Activated T-helper 1 cell treated with anti-CD3 and anti-CD28 coated beads, Interleukin-12 subunit alpha, Interleukin-12 subunit beta, Interleukin-2, Interleukin-4 antibody, amounts not matched to agents 30 ng/mL and 10 ng/mL and 1 ng/mL, durations not matched to agents 14 hours and 24 hours and 36 hours (primary cell): ENCODE measurements at places on chromosomes 11 and 22. TPM values are rescaled to one million over a fixed set of nuclear protein-coding genes. Genes with fewer than 3 reads are reported as not detected.

GRCh38 chr22:40043081-40043480 lies 48.3 kb downstream of the FAM83F start:
- no peak for DNase-seq

- DNase-seq, result no peak
Observed at GRCh38 chr11:130876100-130876499, 40.2 kb downstream of the SNX19 start.

DNA sequence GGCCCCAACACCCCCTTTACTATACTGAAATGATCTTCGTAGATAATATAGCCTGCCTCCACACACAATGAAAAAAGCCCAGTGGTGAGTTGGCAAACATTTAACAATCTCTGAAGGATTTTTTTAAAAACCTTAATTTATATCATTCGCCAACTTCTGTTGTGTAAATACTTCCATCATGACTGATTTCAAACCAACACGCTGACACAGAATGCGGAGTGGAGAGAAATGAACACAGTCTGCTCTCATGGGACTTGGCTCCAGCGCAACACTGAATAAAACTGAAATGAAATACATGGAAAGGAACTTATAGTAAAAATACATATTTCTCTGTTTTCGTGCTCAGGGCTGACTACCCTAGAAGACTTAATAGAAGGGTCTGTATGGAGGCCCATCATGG lies 61.3 kb upstream of the WNT11 start:
- DNase-seq, result no peak

DNA sequence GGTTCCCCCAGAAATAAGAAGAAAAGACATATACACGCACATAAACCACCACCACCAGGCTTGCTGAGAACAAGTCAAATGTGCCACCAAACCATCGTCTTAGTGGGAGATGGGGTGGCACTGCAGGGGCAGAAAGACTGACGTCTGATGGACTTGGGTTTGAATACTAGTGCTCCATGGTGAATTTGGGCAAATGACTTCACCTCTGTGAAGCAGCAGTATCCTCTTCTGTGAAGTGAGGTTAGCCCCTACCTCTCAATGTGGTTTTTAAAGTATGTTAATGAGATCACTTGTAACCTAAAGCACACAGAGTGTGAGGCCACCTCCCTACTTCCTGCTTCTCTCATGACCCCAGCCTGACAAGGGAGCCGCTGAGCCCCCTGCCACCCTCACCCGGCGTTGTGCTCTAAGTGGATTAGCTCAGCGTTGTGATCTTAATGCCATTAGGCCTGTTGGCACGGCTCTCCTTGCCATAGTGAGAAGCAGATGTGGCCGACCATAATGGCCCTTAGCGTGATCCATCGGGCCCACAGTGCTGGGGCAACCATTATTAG lies 14.4 kb downstream of the ZBTB16 start:
- no peak for DNase-seq

GRCh38 chr11:119874660-119875238 lies 145.7 kb upstream of the NECTIN1 start:
- DNase-seq, result no peak

DNA sequence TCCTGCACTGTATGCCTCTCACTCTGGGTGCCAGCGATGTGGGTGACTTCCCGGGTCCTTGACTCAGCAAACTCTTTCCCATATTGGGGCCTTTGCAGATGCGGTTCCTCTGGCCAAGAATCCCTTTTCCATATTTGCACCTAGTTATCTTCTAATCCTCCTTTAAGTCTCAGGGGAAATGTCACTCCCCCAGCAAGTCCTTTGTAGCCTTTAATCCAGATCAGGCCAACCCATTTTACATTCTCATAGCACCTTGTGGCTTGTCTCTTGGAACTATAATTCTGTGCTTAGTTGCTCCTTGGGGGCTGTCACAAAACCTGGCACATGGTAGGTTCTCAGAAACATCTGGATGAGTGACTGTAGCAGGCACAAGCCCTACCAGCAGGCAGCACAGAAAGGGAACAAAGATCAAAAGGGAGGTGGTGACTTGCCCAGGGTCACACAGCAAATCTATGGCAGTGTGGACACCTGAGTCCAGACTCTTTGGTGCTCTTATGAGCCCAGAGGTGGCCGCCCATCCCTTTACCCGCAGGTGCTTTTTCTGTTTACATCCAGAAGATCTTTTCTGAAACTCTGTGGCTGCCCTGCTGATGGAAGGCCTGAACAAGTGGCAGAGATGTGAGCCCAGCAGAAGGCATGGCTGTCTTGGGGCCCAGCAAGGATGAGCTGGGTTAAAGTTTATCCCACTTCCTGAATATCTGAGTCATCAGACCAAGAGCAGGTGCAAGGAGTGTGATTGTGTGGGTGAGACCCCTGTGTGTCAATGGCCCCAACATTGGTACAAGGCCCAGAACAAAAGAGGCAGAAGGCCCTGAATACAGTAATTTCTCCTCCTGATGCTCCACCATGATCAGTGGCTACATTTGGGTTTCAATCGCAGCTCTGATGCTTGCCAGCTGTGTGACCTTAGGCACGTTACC lies 78.6 kb upstream of the GRK3 start:
- DNase-seq, result no peak

DNA sequence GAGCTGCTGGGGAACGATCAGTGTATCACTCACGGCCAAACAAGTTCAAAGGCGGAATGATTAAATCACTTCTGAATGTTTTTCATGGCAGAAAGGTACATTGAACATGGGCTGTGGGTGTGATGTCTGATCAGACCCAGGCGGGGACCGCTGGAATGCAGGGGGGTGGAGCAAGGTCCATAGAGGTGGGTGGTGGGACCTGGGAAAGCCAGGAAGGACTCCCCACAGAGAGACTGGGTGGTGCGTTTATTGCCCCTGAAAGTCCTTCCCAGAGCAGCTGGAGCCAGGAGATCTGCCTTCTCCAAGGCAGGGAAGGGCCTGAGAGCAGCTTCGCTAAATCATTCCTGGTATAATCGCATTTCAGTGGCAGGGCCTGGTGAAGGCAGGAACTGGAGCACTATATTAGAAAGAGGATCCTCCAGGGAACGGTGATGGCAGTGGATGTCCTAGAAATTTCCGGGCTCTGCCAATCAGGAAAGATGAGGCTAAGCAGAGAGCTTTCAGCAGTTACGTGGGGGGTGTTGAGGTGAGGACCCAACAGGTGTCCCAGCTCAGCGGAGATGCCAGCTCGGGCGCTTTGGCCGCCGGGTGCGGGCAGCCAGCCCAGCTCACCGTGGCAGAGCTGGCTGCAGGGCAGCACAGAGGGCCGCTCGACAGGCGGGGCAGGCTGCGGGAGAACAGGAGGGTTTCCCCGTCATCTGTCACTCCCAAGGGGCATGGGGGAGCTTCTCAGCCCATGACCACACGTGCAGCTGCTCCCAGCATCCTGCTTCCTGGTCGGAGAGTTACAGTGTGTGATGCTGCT lies 271.7 kb downstream of the CTTN start:
- DNase-seq, result no peak

- DNase-seq, result no peak
Observed at GRCh38 chr11:111225881-111226280, 19.6 kb upstream of the POU2AF2 start.

DNA sequence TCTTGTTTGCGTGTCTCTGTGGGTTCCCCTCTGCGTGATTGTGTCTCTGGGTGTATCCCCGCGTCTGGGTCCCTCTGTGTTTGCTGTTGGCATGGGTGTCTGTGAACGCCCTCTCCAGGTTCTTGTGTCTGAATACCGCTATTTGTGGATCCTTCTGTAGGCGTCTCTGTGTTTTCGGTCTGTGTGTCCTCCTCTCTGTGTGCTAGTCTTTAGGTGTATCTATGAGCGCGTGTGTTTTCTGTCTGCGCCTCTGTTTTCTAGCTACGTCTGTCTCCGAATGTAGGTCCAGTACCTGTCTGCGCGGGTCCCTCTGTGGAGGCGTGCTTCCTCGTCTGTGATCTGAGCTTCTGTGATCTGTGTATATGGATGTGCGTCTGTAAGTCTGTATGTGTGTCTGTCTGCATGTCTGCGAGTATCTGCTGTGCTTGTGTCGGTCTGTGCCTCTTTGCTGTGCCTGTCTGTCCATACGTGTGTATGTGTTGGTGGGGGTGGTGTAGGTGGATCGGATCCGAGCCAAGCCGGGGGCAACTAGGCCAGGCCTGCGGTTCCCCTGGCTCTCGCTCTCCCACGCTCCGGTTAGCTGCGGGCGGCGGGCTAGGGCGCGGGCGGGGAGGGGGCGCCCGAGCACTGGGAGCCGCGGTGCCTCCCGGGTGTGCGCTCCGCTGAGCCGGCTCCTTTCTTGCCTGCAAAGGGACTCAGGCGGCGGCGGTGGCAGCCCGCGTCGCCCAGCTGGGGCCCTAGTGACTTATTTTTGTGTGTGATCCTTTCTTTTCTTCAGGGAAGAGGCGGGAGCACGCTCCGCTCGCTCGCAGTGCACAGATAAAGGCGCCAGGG lies 105.3 kb upstream of the E2F8 start:
- no peak for DNase-seq

DNA sequence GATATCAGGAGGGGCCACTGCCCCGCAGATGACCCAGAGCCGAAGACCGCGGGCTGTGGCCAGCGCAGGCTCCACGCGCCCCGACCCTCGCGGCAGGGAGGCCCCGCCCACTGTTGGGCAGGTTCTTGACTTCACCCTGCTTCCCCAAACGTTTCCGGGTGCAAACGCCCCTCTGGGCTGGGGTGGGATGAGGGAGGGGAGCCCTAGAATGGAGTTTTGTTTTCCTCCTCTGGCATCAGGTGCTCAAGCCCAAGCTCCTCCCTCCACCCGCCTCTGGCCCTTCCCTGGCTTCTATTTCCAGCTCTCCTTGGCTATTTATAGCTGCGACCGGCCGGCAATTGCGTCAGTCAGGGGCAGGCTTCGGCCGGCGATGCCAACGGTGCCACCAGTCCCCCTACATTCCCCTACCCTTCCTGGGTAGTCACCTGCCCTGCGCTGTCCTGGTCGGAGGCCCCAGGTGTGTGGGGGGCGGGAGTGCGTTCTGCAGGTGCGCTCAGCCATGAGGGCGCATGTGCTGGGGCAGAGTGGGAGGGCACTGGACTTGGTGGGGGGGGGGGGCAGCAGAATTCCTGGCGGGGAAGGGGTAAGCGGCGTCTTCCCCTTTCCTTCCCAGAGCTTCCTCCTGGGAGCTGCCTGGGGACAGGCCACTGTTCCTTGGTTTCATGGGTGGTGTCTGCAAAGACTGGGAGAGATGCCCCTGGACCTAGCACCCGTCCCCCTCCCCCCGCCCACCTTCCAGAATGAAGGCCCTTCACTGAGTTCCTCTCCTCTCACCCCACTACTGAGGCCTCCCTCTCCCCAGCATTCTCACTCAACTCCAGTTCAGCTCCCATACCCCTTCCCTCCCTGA lies 23.6 kb downstream of the DUSP8 start:
- no peak for DNase-seq

DNA sequence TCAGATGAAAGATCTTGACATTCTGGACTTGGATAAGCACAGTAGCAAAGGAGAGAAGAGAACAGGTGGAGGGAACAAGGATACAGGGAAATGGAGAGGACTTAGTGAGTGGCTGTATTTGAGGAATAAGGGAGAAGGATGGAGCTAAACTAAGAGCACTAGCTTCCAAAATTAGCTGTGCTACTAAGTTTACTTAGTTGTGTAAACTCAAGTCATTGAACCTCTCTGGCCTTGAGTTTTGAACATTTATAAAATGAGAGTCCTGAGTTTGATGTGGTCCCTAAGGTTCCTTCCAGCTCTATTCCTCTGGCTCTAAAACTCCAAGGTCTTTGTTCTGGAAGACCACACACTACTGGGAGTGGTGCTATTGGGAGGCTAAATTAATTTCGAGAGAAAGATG lies 100.7 kb downstream of the TRIM44 start:
- DNase-seq, result no peak

DNA sequence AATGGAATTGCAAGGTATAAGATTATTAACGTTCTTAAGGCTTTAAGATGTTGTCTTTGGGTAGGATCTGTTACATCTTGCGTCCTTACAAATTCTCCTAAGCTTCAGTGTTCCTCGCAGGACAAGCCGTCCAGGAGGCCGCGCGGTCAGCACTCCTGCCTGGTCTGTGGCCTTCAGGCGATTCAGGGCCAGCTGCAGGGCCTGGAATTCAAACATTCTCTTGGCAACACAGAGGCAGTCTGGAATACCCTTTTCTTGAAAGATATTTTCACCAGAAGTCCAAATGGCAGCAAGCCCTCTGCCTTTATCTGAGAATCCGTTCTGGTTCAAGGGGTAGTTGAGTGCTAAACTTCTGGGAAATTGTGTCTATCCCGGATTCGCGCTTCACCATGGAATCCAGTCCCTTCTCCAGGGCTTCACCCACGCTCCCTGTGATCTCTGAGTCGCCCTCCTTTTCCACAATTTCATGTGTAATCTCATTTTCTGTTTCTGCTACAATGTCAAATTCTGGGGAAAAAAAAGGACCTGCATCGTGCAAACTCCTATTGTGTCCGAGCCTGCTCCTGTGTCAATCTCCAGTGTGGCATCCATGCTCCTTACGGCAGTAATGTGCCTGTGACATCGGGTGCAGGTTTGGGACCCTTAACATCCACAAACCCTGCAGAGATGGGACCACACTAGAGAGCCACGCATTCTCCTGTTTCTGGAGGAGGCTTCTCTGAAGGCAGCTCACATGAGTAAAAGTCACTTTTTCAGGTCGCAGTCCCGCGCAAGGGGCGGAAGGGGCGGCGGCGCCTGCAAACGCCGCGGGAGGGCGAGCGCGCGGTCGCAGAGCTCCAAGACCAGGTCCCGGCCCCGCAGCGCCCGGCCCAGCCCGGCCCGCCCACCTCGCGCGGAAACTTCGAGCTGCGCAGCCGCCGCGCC lies 25.4 kb upstream of the SORL1 start:
- no peak for DNase-seq

DNA sequence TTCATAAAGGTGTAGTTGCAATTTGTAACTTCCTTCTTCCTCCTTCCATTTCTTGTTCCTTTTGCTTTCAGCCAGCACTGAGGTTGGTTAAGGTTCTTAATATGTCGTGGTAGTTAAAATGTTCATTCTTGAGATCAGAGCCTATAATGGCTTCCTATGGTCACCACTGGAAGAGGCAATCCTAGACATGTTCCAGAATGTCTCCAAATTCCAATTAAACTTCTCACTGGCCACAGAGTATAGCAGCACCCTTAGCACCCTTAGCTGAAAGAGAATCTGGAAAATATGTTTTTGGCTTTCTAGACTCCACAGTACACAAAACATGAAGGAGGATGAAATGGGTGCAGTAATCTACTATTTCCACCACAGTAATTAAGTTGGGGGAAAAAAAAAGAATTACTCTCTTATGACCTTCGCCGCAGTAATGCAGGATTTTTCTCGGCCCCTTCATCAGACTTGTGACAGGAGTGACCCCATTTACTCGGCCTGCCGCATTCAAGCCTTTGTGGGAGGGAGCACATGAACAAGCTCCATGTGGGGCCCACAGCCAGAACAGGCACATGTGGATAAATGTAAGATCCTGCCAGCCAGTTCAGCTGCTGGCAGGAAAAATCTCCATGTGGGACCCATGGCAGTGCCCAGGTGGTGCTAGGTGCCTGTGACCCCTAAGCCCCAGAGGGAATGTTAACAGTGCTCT lies 348.8 kb upstream of the ARHGAP42 start:
- DNase-seq, result no peak

- no peak for DNase-seq
Observed at GRCh38 chr11:31875866-31876560, 64.9 kb upstream of the PAX6 start.

- DNase-seq, result no peak
Observed at GRCh38 chr22:30249049-30250038, 2.8 kb upstream of the LIF start.

GRCh38 chr22:20228055-20228938 lies 39.8 kb downstream of the RTN4R start:
- no peak for DNase-seq

GRCh38 chr11:103610435-103610834 lies 426.0 kb upstream of the DDI1 start:
- no peak for DNase-seq

The MRPL16 gene
- total RNA-seq, result 88.3 and 93.9 TPM in 2 replicates

The FOLH1 gene
- total RNA-seq, result not detected in 2 replicates

The TRIM48 gene
- total RNA-seq, result not detected in 2 replicates

The MLC1 gene
- not detected in 2 replicates for total RNA-seq

The STT3A gene
- total RNA-seq, result 164 and 171 TPM in 2 replicates

The ANGPTL5 gene
- total RNA-seq, result not detected in 2 replicates

The HOATZ gene
- total RNA-seq, result not detected in 2 replicates
